AG09319 (cell line): ENCODE measurements at places on chromosomes 7 and 10.

DNA sequence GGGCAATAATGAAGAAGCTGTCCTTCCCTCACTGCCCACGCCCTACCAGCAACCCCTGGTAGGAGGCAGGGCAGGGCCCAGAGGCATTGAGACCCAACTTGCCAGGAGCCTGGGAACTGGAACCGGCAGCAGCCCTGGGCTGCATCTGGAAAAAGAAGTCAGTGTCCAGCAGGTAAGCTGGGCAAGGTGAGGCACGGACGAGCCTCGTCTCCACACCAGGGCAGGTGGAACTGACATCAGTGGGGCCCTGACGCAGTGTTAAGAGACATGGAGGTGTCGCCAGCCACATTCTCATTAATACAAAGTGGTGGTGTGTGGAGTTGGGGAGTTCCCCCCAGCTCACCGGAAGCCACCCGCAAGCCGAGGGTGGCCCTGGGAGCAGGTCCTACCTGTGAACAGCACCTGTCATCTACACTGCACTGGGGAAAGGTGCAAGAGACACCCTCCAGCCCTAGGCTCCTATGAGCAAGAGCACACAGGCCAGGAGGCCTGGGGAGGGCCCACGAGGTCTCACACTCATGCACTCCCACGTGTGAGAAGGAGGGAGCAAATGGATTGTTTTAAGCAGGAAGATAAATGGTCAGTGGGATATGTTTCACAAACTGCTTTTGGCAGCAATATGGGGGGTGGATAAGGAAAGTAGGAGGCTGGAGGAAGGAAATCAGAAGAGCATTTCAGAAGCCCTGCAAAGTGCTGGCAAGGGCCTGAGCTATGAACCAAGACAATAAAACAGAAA lies 53.6 kb downstream of the COBL start:
- DNase-seq: no peak

DNA sequence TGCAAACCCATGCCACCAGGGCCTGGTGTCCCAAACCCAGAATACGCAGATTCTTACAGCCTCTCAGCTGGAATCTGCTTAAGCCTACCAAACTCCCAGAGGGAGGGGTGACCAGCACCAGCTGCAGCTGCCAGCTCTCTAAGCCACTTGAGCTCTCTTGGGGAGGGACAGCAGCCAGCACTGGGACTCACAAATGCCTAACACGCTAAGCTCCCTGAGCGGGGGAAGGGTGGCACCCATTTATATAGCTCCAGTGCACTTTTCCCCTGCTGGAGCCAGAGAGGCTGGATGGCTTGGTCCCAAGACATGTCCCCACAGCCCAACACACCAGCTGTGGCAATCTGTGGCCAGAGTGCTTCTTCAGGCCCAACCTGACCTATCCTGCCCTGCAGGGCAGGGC lies 326.8 kb upstream of the NRG3 start:
- DNase-seq: no peak

GRCh38 chr7:16318989-16319915 lies 102.1 kb downstream of the CRPPA start:
- no peak for DNase-seq

- DNase-seq: no peak
Observed at GRCh38 chr7:101494602-101495329, 132.1 kb downstream of the COL26A1 start.

DNA sequence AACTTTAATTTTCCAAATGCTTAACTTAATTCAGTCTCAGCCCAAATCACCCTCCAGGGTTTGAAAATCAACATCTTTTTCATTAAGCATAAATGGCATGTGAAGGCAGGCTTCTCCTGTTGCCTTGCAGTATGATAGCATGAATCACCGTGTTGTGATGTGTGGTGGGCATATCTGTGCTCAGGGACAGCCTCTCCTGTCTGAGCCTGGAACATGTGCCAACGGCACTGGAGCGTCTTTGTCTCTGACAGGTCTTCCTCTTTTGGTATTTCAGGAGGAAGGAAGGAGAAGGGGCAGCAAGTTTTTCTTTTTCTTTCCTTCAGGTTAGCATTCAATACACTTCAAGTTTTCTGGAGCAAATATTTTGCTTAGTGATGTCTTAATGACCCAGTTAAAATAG lies 57.6 kb downstream of the LRGUK start:
- DNase-seq: no peak

DNA sequence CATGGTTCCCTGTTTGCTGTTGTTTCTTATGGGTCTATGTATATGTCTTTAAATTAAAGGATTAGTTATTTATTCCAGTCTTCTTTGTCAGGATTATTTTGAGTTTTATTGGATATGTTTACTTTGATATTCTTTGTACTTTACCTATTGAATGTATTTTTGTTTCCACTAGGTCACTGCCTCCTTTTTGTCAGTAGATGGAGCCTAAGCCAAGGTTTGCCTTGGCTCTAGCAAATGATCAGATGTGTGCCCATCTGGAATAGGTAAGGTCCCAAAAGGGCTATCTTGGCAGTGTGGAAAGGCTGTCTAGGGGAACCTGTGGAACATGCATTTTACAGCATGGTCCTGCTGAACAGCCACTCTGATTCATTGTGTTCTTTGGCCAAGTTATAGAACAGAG lies 337.3 kb upstream of the GHITM start:
- DNase-seq: no peak

- DNase-seq: no peak
Observed at GRCh38 chr7:79934727-79935126, 199.9 kb upstream of the GNAI1 start.

- no peak for DNase-seq
Observed at GRCh38 chr10:116096526-116096925, 176.5 kb downstream of the GFRA1 start.

GRCh38 chr7:87876869-87877234 lies 559 bp downstream of the DBF4 start:
- DNase-seq: peak; percentile 14

DNA sequence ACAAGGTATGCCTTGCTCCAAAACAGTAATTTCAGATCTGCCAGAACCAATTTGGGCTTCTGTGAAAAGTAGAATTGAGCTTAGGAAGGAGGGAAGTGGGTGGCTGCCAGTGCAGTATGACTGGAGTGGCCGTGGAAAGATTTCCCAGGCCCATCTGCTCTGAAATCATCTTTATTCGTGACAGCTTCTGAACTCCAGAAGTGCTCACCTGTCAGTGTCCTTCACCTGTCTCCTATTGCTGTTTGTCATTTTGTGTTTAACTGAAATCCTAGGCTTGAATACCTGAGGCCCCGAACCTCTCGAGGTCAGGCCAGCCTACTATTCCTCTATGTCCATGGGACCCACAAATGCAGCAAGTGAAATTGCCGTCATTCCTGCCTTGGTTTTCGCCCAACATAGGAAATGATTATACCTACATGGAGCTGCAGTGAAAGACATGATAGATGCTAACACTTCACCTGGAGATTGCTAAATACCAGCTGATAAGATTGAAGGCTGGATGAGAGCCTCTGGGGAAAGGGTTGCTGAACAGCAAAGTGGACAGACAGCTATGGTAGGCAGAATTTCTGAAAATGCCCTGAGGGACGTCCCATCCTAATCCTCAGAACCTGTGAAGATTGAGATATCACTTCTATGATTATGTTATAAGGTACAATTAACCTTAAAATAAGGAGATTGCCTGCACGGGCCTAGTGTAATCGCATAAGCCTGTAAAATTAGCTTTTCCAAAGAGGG lies 82.1 kb downstream of the C1GALT1 start:
- DNase-seq: no peak

GRCh38 chr10:92547676-92548075 lies 26.2 kb downstream of the IDE start:
- DNase-seq: no peak

DNA sequence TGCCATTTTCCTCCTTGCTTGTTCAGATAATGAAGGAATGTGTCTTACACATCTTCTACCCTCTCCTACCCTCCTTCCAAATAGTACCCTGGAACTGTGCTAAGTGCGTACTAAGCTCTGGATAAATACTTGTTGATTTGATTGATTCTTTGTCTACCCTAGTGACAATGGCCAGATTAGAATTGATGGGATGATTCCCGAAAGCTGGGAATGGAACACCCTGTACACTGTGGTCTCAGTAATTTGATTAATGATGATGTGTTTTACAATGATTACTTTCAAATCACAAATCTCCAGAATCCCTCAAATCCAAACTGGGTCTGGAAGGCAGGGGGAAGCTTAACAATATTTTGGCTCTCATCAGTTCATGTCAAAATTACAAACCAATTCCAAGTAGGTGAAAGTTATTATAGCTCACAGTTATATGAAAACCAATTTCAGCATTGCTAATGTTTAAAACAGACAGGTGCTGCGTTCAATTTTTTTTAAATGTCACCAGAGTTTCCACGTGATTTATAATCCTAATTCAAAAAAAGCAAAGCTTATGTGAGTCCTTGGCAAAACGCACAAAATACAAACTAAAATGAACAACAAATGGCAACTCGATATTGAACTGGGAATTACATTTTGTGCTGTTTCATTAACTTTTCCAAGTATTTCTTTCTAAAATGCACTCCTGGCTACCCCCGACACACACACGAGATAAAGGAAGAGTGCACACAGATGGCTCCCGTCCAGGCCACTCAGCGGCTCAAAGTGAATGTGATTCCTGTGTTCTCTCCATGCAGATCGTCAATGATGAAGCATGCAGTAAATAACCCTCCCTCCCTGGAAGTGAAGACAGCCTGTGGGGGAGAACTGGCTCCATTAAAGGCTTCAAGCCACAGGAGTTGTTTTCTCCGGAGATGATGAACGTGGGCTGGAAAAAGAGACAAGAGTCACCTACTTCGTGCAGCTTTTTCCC lies 21.7 kb upstream of the ADRB1 start:
- DNase-seq: no peak

GRCh38 chr7:4753598-4754432 lies 21.6 kb upstream of the AP5Z1 start:
- no peak for DNase-seq

- no peak for DNase-seq
Observed at GRCh38 chr10:12243864-12244620, 48.1 kb downstream of the CDC123 start.

DNA sequence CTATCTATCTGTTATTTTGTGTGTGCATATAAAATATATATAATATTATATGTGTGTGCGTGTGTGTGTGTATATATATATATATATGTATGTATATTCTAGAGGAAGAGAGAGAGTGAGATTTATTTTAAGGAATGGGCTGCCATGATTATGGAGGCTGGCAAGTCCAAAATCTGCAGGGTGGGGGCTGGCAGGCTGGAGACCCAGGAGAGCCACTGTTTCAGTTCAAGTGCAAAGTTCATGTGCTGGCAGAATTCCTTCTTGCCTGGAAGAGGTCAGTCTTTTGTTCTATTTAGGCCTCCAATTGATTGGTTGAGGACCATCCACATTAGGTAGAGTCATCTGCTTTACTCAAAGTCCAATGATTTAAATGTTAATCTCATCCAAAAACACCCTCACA lies 42.3 kb upstream of the GARS1 start:
- no peak for DNase-seq
